ENCODE measurements at places on chromosomes 11 and 22.

- DNase-seq, result no peak
Measured at GRCh38 chr11:21909145-21909544, 283.7 kb upstream of the ANO5 start.

DNA sequence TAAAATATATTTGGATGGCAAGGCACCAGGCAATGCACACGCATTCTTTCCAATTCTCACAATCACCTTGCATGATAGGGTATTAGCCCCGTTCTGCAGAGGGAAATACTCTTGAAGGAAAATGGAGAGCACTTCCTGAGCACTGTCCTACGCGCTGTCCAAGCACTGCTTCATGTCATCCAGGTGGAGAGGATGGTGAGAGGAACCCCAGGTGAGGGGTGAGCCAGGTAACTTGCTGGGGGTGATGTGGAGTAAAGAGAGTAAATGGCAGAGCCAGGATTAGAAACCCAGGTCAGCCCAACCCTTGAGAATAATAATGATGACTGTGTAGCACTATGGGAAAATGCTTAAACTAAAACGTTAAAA is 711 bp upstream of the PACSIN2 start:
- DNase-seq, result no peak

GRCh38 chr11:2795491-2795991 is 90.0 kb downstream of the CDKN1C start:
- DNase-seq, result no peak

DNA sequence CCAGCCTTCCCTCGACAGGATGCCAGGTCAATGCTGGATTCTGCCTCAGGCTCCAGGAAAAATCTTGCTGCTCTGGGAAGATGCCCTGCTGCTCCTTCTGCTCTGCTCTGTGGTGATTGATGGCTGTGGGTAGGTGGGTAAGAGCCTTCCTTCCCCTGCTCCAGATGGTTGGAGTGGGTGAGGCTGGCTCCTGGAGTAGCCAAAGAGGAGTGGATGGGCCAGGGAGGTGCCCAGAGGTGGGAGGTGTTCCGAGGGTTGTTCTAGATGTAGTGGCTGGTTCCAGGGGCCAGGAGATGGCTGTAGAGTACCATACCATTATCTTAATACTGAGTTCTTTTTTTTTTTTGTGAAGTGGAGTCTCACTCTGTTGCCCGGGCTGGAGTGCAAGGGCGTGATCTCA is 99.6 kb upstream of the THY1 start:
- DNase-seq, result no peak

DNA sequence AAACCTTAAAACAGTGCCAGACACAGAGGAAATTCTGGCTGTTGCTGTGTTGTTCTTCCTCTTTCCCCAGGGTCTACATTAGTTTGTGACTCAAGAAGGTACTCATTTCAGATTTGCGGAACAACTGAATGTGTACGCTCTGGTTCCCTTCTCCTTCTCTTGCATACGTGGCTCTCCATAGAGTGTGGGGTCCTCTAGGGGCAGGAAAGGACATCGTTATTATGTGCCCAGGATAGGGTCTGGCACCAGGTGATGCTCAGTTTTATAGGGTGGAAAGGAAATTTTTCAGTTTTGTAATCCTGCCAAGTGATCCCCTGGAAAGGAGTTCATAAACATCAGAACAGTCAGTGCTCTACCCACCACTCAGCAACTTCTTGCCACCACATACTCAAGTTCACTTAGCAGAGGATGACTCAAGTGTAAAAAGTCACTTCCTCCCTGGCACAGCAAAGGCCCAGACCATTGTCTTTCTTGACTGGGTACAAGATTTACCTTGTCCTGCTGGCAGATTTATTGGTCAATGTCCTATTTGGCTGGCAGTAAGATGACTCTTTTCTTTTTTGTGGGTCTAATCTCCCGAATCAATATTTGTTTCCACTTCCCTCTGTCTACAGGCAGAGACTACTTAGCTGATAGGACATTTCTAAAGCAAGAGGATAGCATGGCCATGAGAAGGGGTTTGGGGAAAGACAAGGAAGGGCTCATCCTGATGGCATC is 246.0 kb upstream of the TENM4 start:
- no peak for DNase-seq

DNA sequence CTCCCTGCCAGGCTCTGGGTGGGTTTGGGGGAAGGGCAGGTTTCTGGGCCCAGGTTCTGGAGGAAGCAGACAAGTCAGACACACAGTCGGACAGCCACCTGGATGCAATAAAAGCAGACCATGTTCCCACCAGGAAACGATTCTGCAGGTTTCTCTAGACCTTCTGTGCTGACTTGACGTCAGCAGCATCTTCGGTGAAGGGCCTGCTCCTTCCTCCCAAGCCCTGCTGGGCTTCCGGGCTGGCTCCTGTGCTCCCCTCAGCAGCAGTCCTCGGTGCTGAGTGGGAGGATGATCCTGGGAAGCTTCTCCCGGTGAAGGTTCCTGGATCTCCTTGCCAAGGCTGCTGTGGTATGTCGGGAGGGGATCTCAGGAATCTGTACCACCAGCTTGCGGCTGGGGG is 240.0 kb downstream of the GRIK4 start:
- DNase-seq, result no peak

GRCh38 chr11:126132319-126132718 is 69.7 kb upstream of the CDON start:
- DNase-seq, result no peak

DNA sequence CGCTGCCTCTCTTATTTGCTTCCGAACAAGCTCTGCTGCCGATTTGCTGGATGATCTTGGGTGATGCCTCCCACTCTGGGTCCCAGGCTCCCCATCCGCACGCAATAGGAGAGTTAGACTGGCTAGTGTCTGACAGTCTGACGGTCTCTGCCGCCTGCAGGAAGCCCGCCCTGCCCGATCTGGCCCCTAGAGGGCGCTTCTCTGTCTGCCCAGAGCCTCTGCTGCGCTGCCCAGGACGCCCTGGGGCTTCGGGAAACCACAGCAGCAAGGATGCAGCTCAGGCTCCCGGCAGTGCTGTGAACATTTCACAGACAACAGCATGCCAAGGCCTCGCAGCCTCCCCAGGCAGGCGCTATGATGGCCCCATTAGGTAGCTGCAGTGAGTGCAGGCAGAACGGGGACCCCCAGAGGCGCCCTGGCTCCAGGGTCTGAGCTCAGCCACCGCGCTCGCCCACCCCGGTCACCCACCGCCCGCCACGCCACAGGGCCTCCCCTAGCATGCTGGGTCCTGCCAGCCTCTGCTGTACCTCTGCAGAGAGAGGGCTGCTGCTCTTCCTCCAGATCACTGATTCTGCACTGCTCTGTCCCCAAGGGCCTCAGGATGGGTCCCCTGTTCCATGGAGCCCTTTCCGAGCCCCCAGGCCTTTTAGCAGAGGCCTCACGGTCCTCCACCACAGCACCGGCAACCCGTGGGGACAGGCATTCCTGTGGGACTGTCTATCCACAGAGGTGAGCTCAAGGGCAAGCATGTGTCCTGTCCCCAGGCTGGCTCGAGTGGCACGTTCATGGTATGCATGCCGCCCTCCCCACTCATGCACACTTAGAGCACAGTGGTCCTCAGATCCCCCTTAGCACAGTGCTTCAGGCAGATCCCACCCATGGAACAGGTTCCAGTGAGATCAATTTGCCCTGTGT is 4.3 kb upstream of the BAIAP2L2 start:
- DNase-seq, result peak; percentile 72

- DNase-seq, result no peak
Measured at GRCh38 chr11:21814169-21814568, 378.7 kb upstream of the ANO5 start.

DNA sequence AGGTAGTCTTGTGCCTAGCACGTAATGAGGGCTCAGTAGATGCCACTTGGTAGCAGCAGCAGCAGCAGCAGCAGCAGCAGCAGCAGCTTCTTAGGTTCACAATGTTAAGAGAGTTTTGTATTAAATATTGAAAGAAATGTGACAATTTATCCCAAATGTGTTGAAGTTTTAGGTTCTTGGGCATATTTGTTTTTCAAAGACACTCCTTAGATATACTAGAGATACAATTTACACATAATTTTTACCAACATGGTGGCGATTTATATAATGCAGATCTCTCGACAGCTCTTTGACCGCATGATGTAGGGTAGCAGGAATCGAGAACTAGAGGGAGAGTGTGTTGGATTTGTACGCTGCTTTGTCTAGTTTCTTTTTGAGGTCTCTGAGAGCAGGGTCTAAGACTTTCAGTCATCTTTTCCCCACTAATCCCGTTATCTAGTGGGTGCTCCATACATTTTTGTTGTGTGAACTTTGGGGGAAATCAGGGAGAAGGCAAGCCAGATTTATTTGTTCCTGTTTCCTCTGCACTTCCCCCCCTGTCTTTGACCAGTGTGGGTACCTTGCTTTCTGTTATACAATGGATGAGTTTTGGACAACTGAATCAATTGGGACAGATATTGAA is 1.4 kb downstream of the FDX1 start:
- peak; percentile 4 for DNase-seq

DNA sequence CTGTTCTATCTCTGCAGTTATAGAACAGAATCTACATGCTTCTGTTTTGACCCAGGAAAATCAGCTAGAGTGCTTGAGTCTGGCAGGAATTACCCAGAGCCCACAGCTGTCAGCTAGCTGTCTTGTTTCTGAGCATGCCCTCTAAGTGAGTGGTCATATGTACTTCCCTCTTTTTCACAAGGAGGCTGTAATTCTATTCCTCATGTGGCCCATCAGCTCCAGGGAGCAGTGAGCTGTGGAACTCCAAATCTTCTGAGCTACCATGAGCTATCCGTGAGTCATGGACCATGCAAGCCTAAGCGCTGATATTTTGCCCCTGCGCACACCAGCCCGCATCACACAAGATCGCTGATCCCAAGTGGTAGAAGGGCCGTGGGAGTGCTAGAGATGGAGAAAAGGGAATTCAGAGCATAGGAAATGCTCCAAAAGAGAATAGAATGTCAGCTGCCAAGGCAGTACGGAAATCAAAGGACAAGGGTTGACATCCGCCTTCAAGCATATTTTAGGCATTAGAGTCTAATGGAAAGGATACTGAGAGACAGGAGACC is 5.4 kb downstream of the FJX1 start:
- DNase-seq, result no peak

DNA sequence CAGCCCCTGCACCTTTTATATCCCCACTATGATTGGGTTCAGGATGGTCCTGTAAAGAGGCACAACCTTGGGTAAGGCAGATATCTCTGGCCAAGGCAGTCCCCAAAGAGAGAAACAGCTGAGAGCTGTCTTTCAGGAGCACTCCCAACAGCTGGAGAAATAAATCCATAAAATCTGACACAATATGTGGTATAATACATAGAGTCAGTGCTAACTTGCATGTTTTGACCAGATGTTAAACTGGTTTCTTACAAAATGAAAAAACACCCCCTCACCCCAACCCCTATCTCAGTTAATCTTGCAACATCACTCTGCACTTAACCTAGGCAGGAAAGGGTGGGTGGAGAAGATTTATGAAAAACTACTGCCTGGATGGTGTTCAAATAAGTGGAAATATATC is 44.0 kb upstream of the C11orf87 start:
- no peak for DNase-seq

GRCh38 chr11:132734217-132734616 is 798.1 kb downstream of the OPCML start:
- DNase-seq, result no peak

DNA sequence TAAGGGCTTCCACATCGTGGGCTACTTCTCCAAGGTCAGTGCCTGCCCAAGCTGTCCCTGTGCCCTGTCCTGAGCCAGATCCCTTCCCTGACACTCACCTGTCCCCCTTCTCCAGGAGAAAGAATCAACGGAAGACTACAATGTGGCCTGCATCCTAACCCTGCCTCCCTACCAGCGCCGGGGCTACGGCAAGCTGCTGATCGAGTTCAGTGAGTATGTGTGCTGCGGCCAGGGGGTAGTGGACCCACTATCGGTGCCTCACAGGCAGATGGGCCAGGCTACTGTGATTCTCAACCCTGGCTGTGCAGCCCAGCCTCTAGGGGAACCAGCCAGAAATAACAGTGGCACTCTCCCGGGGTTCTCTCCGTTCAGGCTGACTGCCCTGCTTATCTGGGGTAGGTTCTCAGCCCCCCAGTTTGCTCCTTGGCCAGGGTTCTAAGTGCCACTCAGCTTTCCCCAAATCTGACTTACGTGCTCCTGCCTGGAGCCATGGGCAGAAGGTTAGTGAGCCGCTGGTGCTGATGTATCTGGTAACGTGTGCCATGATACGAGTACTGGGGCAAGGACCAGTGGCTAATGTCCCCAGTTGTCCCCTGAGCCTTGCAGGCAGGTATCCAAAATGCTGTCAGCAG is 3.7 kb downstream of the RNASEH2C start:
- DNase-seq, result no peak

GRCh38 chr11:120566176-120566575 is 54.6 kb downstream of the GRIK4 start:
- DNase-seq, result no peak

GRCh38 chr11:47451436-47451835 is 2.5 kb upstream of the RAPSN start:
- DNase-seq, result no peak

GRCh38 chr11:116828632-116829524 is 829 bp upstream of the APOC3 start:
- DNase-seq, result no peak

DNA sequence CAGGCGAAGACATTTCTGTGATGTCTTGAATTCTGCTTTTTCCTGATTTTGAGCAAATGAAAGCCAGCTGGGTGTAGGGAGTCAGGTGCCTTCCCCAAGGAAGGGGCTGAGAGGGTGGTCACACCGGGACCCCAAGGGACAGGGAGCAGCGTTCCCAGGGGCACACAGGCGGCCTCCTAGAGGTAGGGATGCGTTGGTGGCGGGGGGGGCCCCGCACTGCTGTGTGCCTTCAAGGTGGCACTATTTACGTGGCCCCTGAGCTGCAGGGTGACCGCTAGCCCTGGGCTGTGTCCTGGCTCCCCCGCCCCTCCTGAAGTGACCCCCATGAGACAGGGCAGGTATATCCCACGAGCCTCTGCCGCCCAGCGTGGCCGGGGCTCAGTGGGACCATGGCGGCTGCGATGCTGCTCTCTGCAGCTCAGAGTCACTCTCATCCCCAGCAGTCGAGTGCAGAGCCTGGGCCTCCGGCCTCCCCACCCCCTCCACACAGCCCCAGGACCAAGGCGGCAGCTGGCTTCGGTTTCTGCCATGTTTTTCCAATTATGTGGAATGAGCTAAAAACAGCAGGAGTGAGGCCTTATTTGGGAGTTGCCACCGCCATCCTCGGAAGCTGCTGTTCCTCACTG is 60.9 kb downstream of the LRP5 start:
- no peak for DNase-seq

GRCh38 chr11:65730461-65730860 is 9.9 kb upstream of the RNASEH2C start:
- no peak for DNase-seq

DNA sequence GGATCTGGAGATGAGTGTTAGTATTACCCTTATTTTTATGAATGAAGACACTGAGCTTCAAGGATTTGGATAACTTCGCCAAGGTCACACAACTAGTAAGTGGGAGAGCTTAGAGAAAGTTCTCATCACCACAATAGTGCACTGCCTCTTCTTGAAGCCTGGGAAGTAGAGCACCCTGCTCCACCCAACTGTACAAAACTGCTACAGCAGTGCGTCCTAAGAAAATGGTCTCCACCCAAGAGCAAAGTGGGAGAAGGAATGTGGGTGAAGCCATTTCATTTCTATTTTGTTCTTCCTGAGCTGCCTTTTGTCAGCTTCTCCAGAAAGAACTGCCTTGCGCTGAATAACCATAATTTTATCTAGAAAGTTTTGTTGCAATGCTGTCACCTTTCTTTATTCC is 403.9 kb upstream of the FAT3 start:
- DNase-seq, result no peak

Measured in CD4-positive, alpha-beta T cell treated with Interleukin-6 at 100 ng/mL for 8 hours (primary cell).